ENCODE measurements at places on chromosomes 7 and 10.

DNA sequence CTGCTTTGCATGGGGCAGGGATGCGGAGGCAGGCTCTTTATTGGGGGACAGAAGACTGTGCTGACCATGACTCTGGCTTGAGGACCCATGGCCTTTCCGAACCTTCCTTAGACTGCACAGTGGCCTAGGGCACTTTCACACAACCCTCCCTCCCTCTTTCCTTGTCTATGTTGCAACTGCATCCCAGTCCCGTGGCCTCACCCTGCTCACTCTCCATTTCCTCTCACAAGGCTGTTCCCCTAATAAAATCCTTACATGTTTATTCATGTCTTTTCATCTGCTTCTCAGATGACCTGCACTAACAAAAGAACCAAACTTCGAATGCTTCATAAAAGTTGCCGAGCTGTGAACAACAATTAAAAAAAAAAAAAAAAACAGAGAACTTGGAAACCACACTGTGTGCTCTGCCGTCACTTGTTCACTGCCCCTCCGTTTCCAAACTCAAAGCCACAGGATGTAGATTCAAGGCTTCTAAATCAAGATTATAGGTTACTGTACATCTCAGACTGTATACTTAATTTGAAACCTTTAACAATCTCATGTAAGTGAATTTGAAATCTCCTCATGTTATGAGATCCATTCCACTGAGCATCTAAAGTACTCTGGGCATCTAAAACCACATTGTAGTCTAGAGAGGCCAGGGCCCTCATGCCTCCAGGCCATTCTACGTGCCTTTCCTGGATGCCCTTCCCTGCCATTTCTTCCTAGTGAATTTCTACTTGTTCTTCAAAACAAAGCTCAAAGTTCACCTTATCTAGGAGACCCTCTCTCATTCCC lies 265.9 kb downstream of the SNX13 start:
- DNase-seq: no peak

DNA sequence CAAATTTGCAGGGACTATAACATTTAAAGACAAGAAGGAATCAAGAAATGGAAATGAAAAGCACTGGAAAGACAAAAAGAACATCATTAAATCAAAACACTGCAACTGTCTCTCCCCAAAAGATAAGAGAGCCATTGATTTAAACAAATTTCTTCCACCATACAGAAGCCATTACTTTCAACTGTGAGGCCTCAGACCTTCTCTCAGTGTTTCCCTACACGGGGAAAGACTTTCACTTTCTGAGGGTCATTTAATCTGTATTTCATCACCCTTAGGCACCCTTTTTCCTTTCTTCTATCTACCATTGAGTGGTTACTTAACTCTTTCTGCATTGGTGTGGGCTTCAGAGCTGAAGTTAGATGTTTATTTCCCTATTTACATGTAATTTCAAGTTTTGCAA lies 47.5 kb downstream of the CCDC172 start:
- no peak for DNase-seq

DNA sequence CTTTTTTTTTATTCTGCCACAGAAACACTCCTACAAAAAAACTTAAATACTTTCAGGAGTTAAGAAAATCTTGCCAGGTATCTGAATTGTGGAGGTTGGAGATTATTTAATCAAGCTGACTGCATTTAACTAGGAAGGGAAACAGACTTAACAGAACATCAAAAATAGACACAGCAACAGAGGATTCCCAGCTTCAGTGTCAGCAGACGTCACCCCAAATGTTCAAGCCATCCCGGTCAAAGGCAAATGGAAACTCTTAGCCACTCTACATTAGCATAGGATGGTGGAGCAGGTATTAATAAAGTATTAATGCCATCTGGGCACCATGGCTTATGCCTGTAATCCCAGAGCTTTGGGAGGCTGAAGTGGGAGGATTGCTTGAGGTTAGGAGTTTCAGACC lies 139.7 kb upstream of the SVIL start:
- no peak for DNase-seq

- peak; percentile 81 for DNase-seq
Observed at GRCh38 chr7:87312215-87312865, 33.1 kb upstream of the CROT start.
